Progenitor cell of endocrine pancreas (in vitro differentiated cells): ENCODE measurements at places on chromosomes 12 and 14. TPM values are rescaled to one million over a fixed set of nuclear protein-coding genes. Genes with fewer than 3 reads are reported as not detected.

DEGS2 gene
- 0.73 and 1.3 TPM in 2 replicates for total RNA-seq

SPRYD4 gene
- 4.6 TPM in 2 replicates for total RNA-seq

STYK1 gene
- 0.79 and 0.95 TPM in 2 replicates for total RNA-seq

SOS2 gene
- total RNA-seq, result 34.2 and 35.7 TPM in 2 replicates

PZP gene
- 0.24 and 0.29 TPM in 2 replicates for total RNA-seq

DNA sequence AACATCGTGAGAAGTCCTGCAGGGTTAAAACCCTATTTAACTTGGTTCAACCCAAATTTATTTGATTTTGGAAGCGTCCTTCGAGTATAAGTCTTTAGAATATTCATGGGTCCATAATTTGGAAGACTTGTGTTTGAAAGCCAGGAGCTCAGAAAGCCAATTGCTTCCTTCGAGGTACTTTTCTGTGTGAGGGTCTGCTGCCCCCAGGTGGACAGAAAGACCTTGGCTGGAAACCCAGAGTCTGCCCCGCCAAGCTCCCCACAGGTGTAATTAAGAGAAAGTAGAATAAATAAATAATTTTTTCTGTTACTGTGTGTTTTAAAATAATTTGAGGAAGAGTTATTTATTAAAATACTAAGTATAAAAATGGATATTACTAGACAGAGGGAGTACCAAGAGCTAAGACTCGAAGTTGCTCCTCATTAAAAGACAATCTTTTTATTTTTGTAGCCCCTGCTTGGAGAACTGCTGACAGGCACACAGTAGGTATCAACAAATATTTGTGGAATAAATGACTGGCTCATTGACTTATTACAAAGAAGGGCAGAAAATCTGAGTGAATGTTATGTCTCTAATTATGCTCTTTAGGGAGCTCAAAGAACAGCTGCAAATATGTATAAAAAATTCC, 105.8 kb downstream of the PAH start:
- peak; percentile 31 for DNase-seq

GRCh38 chr12:86959766-86960458, 703.7 kb upstream of the MGAT4C start:
- no peak for DNase-seq

- no peak for DNase-seq
Observed at GRCh38 chr12:27602516-27602915, 78.5 kb downstream of the PPFIBP1 start.

- no peak for DNase-seq
Observed at GRCh38 chr14:75188520-75189268, 12.3 kb upstream of the TMED10 start.

DNA sequence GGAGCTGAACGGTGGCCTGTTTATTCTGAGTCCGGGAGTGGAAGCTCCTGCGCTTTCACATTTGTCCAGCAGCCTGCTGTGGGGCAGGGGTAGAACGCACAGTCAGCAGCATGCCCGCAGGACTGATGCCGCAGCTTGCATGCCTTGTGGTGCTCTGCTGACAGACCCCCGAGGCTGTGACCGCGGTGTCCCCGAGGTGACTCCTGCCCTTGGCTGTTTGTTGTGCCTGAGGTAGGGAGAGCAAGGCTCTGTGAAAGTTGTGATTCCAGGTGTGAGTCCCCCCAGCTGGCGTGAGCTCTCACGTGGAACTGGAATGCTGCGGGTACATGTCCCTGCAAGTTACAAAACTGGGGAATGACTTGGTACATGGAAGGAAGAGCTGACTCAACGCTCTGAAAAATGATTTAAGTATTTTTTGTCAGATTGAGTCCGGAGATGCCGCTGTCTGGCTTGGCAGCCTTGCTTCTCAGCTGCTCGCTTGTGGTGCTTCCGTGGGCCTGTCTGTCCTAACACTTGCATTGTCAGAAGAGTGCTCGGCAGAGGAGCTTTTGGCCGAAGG, 18.1 kb downstream of the MLXIP start:
- no peak for DNase-seq

DNA sequence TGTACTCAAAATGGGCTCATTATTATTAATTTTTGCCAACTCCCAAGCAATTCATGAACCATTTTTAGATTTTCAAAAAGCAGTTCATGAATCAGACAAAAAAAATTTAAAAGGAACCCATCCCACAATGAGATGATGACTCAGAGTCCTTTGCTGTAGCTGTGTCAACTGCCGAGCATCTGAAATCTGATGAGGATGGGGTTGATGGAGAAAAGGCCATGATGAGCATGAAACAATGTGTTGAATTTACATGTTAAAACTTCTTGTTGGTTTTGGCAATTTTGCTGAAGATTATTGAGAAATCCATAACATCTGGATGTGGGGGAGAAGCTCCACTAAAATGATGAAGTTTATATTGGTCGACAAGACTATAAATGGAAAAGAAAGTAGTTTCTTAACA, 378.0 kb downstream of the FOXG1 start:
- no peak for DNase-seq

DNA sequence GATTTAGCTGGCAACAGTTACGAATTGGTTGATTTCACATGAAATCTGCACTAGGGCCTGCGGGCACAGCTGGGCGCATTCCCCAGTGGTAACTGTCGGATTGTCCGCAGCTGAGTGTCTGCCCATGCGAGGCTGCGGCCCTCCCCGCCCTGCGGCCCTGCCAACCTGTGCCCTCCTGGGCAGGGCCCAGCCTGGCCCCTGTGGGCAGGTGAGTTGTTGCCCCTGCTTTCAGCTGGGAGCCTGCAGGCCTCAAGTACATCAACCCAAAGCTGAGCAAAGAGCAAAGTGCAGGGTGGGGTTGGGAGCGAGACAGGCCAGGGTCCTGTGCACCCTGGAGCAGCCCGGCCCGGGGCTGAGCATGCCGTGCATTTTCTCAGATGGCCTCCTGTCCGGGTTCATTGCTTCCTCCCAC, 89.1 kb downstream of the ADGRD1 start:
- DNase-seq, result no peak

DNA sequence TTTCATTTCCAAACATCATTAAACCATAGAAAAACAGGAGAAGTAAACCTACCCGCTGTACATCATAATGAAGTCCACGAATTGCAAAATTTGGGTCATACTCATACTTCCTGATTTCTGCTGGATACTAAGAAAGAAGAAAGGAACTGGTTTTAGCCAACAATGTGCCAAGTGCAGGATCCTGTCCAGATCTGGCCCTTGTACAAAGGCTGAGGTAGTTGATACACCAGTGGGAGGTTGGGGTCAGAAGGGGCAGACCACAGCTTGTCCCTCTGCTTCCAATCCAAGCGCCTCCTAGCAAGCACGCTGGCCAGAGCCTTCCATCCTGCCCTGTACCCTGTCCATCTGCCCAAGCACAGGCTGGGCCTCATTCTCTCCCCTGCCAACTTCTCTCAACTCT, 34.2 kb downstream of the NT5DC3 start:
- no peak for DNase-seq

GRCh38 chr14:90382491-90383125, 14.2 kb upstream of the CALM1 start:
- peak; percentile 20 for DNase-seq

DNA sequence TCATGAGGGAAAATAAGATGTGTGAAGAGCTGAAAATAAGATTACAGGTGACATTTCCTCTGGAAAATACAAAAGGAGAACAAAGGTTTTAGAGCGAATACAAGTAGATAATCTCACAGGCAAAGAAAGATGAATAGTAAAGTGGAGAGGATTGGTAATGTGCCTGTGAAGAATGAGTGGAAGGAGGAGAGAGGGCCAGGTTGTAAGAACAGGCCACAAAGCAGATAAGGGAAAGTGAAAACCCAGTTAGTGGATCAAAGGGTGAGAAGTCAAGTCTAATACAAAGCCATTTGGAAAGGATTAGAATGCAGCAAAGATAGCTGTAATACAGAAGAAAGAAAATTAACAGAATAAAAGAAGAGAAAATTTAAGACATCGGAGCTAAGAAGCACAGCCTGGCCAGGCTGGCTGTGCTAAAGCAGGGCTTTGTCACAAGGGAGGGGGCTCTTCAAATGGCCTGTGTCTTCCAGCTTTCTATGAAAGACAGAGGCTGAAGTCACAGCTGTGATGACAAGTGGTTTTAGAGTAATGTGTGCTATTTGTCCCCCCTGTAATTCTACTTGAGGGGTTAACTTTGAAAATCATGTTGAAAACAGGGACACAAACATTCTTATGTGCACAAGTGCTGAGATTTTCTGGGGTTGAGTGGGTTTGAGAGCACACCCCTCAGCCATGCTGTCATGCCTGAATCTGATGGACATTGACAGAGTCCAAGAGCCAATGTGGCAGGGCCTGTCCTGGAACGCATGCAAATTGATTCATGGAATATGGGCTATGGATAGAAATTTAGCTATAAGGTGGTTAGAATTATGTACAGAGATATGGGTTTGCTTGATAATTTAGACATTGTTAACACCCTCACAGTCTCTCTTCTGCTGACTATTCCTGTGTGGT, 344.5 kb upstream of the NAV3 start:
- DNase-seq, result no peak
